Activated T-helper 1 cell treated with anti-CD3 and anti-CD28 coated beads, Interleukin-12 subunit alpha, Interleukin-12 subunit beta, Interleukin-2, Interleukin-4 antibody, amounts not matched to agents 30 ng/mL and 10 ng/mL and 1 ng/mL, durations not matched to agents 14 hours and 24 hours and 36 hours (primary cell): ENCODE measurements at places on chromosomes 2 and 18. TPM values are rescaled to one million over a fixed set of nuclear protein-coding genes. Genes with fewer than 3 reads are reported as not detected.
A peak's percentile ranks its signal among the peaks of the same experiment; 100 is the strongest.

GRCh38 chr2:45612285-45612684 is 1.2 kb upstream of the SRBD1 start:
- no peak for DNase-seq

GRCh38 chr2:196544906-196545433 is 94.5 kb upstream of the CCDC150 start:
- DNase-seq, result no peak

- no peak for DNase-seq
Measured at GRCh38 chr2:854460-854859, 96.2 kb upstream of the SNTG2 start.

DNA sequence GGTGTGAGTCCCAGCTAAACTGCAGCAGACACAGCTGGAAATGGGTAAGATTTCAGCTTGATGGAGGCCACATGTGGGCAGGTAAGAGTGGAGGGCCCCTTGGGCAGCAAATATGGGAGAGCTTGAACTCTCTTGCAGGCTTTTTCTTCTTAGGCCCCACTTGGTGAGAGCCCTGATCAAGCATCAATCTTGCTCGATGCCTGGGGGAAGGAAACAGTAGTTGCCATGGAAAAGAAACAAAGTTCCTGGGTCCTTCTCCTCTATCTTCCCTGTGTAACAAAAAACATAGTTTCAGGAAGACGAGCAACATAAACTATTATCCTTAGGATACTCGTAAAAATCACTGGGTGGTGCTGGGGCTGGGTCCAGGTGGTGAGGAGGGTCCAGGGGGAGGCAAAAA is 42.9 kb downstream of the KIAA1328 start:
- DNase-seq, result no peak

DNA sequence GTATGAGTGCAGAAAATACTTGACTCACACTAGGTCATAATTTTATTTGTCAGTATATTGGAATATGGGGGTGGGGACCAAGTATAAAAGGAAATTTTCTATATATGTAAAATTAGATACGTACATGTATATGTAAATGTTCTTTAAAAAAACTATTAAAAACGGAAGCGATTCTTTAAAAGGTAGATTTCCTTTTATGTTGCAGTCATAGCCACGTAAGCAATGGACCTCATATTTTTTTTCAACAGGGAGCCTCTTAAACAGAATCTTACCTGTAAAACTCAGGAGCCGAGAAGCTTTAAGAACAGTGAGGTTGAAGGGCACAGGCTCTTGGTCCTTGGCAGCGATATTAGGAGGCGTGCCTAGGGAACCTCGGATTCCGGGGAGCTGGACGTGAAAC is 3.3 kb downstream of the RHBDD1 start:
- DNase-seq, result no peak

DNA sequence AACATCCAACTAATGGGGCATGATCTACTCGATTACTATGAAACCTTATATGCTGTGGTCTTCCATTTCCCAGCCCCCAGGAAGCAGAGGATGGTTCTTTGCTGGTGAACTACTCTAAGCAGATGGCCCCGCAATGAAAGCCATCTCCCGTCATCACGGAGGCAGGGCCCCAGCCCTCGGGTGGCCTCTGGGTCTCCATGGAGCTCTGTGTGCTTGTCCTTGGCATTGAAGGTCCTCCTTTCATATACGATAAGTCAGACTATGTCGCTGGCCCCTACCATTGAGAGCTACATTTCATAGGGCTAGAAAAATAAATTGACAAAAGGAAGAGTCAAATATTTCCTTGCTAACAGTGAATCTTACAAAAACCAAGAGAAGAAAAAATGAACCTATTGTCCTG is 416.8 kb downstream of the CMPK2 start:
- no peak for DNase-seq

GRCh38 chr2:106816974-106817373 is 69.0 kb downstream of the ST6GAL2 start:
- DNase-seq, result no peak

- no peak for DNase-seq
Measured at GRCh38 chr2:28986429-28986828, 5.3 kb downstream of the TOGARAM2 start.

GRCh38 chr18:26215247-26215970 is 10.8 kb upstream of the TAF4B start:
- peak; percentile 30 for DNase-seq

GRCh38 chr2:18549083-18549482 is 11.4 kb downstream of the RDH14 start:
- no peak for DNase-seq

DNA sequence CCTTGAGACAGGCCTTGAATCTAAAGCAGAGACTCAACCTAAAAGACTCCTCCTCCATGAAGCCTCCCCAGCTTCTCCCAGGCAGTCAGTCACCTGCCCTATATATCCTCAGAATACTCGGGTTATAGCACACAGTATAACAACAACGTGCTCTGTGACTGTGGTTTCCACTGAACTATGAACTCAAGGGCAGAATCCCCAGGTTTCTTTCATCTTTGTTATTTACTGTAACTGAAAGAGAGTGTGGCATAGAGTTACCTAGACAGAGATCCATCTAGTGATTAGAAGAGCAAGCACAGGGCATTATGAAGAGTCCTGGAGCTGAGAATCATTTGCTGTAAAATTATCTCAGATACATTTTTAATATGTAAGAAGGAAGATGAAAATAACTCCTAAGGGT is 281.6 kb upstream of the ZNF521 start:
- DNase-seq, result no peak

GRCh38 chr18:61765097-61765496 is 127.7 kb downstream of the RNF152 start:
- no peak for DNase-seq

GRCh38 chr2:88831792-88832248 is 140.3 kb downstream of the RPIA start:
- peak; percentile 11 for DNase-seq

DNA sequence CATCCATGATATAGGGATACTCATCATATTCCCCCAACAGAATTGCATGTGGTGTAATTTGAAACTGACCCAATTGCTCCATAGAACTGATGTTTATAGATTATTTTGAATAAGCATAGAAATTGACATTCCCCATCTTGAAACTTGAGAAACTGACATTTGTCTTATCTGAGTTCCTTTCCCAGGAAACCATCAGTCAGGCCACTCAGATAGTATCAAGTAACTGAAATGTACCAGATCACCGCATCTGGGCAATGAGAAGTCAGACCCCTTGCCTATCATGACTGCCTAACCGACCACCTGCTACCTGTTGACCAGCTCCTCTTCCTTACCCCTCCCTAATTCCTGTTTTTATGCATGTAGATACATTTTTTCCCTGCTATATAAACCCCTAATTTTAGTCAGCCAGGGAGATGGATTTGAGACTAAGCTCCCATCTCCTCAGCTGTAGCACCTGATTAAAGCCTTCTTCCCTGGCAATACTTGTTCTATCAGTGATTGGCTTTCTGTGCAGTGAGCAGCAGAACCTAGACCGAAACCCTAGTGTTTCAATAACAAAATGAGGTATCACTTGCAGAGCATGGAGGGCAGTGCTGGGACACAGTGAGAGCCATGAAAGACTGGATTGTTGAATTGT is 274.5 kb downstream of the LPIN1 start:
- DNase-seq, result no peak

DNA sequence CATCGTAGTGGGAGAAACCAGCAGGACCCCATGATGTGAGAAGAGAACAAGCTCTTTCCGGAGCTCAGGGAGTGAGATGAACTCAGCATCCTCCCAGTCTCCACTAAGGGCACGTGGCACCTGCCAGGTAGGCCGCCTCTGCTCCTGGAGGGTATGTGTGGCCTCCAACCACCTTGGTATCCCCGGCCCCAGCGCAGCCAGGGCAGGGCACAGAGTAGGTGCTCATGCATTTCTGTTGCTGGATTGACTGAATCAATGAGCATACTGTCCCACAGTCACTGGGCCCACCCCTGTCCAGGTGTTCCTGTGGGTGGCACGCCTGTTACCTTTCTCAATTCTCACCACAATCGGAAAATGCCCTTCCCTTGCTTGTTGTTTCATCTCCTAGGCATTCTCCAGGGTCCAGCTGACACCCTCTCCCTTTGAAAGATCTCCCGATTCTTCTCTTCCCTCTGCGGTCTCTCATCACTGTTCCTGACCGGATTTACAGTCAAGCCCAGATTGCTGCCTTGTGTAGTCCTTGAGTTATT is 138.5 kb upstream of the SMAD2 start:
- DNase-seq, result no peak

- no peak for DNase-seq
Measured at GRCh38 chr18:13141209-13141608, 77.4 kb upstream of the LDLRAD4 start.

DNA sequence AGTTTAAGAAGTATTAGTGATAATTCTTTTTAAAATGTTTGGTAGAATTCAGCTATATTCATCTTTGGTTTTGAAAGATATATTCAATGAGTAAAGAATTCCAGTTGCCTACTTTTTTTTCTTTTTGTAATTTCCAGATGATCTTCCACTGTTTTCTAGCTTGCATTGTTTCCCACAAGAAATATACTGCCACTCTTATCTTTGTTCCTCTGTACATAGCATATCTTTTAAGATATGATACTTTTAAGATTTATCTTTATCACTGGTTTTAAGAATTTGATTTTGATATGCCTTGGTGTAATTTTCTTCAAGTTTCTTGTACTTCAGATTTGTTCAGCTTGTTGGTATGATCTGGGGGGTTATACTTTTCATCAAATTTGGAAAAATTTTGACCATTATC is 374.4 kb downstream of the PLCL1 start:
- DNase-seq, result no peak

DNA sequence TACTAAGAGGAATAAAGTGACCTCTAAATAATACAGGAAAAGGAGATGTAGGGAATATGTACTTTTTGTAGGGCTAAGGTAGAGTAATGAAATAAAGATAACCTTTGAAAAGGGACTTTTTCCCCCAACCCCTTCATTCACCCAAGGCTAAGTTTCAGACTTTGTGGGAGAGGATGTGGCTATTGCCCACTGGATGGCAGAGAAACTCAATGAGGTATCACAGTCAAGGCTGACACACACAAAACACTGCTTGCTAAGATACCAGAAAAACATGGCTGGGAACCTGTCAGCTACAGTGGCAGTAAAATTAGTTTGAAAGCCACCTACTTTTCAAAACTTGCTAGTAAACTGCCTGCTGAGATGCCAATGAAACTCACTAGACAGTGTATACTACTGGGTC is 158.8 kb upstream of the WDSUB1 start:
- DNase-seq, result no peak

DNA sequence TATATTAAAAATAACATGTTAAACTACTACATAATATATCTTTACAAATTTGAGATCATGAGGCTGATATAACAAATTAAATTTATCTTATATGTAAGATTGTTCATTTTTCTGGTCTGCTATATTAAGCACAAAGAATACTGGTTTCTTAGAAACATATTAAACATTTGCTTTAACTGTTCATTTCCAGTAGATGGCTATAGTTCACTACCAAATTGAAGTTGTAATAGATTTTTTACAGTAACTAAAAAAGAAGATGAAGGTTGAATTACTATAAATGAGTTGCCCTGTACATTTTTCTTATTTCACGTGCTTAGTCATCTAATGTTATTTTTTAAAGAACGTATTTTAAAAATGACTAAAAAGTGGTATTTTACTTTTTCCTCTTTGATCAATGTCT is 57.0 kb downstream of the ZNF407 start:
- no peak for DNase-seq

DNA sequence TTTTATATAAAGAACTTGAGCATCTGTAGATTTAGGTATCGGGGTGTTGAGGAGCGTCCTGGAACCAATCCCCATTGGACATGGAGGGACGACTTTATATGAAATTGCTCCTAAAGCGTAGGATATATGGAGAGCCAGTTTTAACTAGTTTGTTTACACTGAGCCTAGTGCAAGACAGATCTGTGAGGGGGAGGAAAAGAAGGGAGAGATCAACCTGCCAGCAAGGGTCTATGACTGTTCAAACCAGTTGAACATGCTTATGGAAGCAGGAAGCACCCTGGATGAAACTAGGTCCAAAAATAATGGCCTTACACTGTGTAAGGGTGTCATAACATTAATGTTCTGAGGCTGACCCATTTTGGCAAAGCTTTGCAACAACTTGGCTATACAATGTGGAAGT is 34.0 kb upstream of the SLC40A1 start:
- DNase-seq, result no peak

DNA sequence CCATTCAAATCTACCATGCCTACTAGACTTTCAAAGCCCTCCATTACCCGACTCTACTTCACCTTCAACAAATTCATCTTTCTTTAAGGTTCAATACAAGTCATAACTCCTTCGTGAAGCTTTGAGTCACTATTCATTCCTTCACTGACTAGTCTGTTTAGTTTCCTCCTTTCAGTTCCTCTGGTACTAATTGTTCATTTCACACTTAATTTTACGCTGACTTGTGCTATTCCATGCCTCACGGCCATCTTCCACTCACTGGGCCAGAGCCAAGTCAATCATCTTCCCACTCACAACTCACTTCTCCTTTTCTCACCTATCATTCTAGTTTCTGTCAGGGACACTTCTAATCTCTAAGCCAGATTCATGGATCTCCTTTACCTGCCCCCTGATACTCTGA is 136.2 kb downstream of the MTX2 start:
- no peak for DNase-seq

GRCh38 chr2:27627963-27628766 is 647 bp downstream of the CCDC121 start:
- no peak for DNase-seq

GRCh38 chr2:186653511-186653910 is 40.3 kb upstream of the FAM171B start:
- no peak for DNase-seq

GRCh38 chr2:132937629-132938028 is 267.6 kb upstream of the LYPD1 start:
- DNase-seq, result no peak

GRCh38 chr2:230144355-230144754 is 75.4 kb downstream of the SP110 start:
- DNase-seq, result no peak

DNA sequence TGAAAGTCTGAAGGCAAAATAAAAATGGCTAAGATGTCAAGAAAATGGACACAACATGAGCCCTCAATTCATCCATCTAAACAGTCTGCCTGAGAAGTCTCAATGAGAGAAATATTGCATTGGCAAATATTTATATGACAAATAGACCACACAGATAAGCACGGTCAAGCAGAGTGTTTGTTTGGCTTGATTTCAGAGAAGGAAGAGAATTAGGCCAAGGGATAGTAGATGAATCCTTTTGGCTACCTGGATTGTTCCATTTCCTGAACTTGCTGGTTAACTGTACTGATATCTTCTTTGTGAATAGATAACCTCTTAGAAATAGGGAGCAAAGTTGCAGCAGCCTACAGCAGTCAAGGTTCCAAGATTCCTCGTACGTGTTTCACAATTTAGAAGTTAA is 129.6 kb downstream of the RBMS1 start:
- no peak for DNase-seq

CHPF gene
- 41.3 and 43.4 TPM in 2 replicates for total RNA-seq

TCF23 gene
- total RNA-seq, result not detected in 2 replicates

C1QL2 gene
- not detected in 2 replicates for total RNA-seq

SEH1L gene
- total RNA-seq, result 121 and 124 TPM in 2 replicates

CEBPZOS gene
- 39.5 and 45.3 TPM in 2 replicates for total RNA-seq

DUSP2 gene
- 494 and 500 TPM in 2 replicates for total RNA-seq

ASB18 gene
- total RNA-seq, result not detected in 2 replicates

LCT gene
- 0.41 and 0.42 TPM in 2 replicates for total RNA-seq

REG1B gene
- total RNA-seq, result not detected in 2 replicates

MCFD2 gene
- total RNA-seq, result 48.8 and 51.0 TPM in 2 replicates

HJURP gene
- 38.2 and 40.4 TPM in 2 replicates for total RNA-seq

PRKAG3 gene
- not detected in 2 replicates for total RNA-seq

CNOT11 gene
- 70.6 and 74.7 TPM in 2 replicates for total RNA-seq

SULT1C4 gene
- total RNA-seq, result not detected in 2 replicates

LIMS4 gene
- total RNA-seq, result 0.12 TPM in 1 of 2 replicates, not detected in the other

PSTPIP2 gene
- total RNA-seq, result 19.2 and 23.6 TPM in 2 replicates

HSPD1 gene
- 811 and 821 TPM in 2 replicates for total RNA-seq

DES gene
- total RNA-seq, result not detected in 2 replicates

MARCHF4 gene
- total RNA-seq, result not detected in 2 replicates
